ENCODE measurements at places on chromosomes 16 and 17. TPM values are rescaled to one million over a fixed set of nuclear protein-coding genes. Genes with fewer than 3 reads are reported as not detected.

The TNFRSF13B gene
- not detected for total RNA-seq

The SMIM22 gene
- not detected for total RNA-seq

The TOP3A gene
- total RNA-seq, result 29.0 TPM

The ABCC1 gene
- 53.6 TPM for total RNA-seq

The HBM gene
- total RNA-seq, result not detected

The RTN4RL1 gene
- 2.6 TPM for total RNA-seq

The CTF1 gene
- total RNA-seq, result 3.6 TPM

The UTS2R gene
- total RNA-seq, result not detected

The SOX15 gene
- total RNA-seq, result 0.20 TPM

The HLF gene
- total RNA-seq, result 2.6 TPM

The RCVRN gene
- total RNA-seq, result not detected

The OR3A3 gene
- not detected for total RNA-seq

The TMEM114 gene
- not detected for total RNA-seq

The TACO1 gene
- total RNA-seq, result 10.7 TPM

The DOC2A gene
- total RNA-seq, result not detected

The QPRT gene
- total RNA-seq, result 4.1 TPM

The DNAJA2 gene
- 37.3 TPM for total RNA-seq

The TMEM208 gene
- 46.5 TPM for total RNA-seq

The HOXB4 gene
- 0.10 TPM for total RNA-seq

The GCGR gene
- not detected for total RNA-seq

The GGNBP2 gene
- 30.6 TPM for total RNA-seq

The HASPIN gene
- total RNA-seq, result 1.6 TPM

The SPNS3 gene
- not detected for total RNA-seq

The UMOD gene
- not detected for total RNA-seq

The WDR90 gene
- total RNA-seq, result 9.1 TPM

The SSH2 gene
- 32.8 TPM for total RNA-seq

The SCO1 gene
- 18.9 TPM for total RNA-seq

The GPRC5C gene
- 47.7 TPM for total RNA-seq

The SCIMP gene
- total RNA-seq, result not detected
